ENCODE measurements at places on chromosomes 12 and 14. TPM values are rescaled to one million over a fixed set of nuclear protein-coding genes. Genes with fewer than 3 reads are reported as not detected.

INSM2 gene
- total RNA-seq, result not detected

SYCP3 gene
- total RNA-seq, result not detected

PPP1CC gene
- 107 TPM for total RNA-seq

CIROP gene
- not detected for total RNA-seq

NT5DC3 gene
- total RNA-seq, result 9.0 TPM

LARP4 gene
- 62.7 TPM for total RNA-seq

TC2N gene
- total RNA-seq, result 0.71 TPM

IKBIP gene
- total RNA-seq, result 119 TPM

GPR162 gene
- total RNA-seq, result 1.2 TPM

- DNase-seq, result no peak
- H3K36me3 ChIP-seq, result peaks cover 12% of the 10 kb centered on the region
- H3K27ac ChIP-seq, result no peak overlapping the region
- H3K4me3 ChIP-seq, result no peak overlapping the region
Observed at GRCh38 chr14:92035890-92036289, 4.0 kb downstream of the TRIP11 start.

DNA sequence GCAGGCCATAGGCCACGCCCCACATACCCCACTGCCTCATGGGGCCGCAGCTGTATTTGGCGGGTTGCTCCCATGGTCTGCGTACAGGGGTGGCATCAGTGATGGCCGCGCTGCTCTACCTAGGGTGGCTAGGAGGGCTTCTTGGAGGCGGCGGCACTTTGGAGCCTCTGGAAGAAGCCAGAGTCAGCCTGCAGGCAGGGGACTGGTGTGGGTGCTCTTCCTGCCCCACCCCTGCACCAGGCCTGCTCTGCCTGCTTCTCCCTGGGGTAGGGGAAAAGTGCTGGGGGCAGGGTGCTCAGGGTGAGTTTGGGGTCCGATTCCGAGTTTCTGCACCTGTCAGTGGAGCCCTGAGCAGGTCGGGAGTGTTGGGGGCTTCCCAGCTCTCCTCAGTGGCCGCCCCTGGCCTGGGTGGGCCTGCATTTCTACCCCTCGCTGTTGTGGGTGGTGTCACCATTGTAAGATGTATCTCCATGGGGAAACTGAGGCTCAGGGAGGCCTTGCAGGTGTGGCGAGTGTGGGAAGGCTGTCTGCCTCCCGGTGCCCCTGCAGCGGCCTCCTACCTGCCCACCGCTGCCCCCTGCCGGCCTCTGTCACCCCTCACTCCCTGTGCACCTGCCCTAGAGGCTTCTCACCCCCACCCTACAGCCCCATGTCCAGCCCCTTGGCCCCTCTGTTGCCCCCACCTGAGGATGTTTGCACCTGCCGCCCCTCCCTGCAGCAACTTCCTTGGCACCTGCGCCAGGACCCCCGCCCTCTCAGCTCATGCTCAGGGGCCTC, 5.5 kb downstream of the CEP170B start:
- peaks cover 11% of the 10 kb centered on the region for H3K27me3 ChIP-seq
- no peak overlapping the region for H3K27ac ChIP-seq
- H3K4me3 ChIP-seq, result no peak overlapping the region
- no peak for DNase-seq
- peaks cover 27% of the 10 kb centered on the region for H3K4me1 ChIP-seq
- H3K36me3 ChIP-seq, result no peaks in the 10 kb centered on the region

DNA sequence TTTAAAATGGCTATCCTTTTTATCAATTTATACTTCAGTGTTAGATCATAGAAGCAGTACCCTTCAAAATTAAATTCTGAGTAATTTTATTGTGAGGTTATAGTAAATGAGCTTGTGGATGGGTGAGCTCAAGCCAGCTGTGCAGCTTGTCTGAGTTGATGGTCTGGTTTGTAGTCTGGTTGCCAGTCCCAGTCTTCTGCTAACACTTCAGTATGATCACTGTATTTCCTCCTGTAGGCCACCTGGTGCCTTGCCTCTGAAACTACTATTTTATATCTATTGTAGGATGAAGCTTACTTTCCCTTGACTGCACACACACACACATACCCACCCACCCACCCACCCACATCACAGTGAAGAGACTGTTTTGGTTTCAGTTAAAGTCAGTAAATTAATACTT, 496.4 kb downstream of the PCNX1 start:
- peaks cover 18% of the 10 kb centered on the region for H3K36me3 ChIP-seq
- no peak overlapping the region for H3K4me3 ChIP-seq
- H3K27me3 ChIP-seq, result no peaks in the 10 kb centered on the region
- H3K27ac ChIP-seq, result peak overlapping the region; percentile 40
- DNase-seq, result peak; percentile 31

GRCh38 chr14:85463512-85463911, 66.4 kb upstream of the FLRT2 start:
- no peaks in the 10 kb centered on the region for H3K27me3 ChIP-seq
- no peak for DNase-seq
- H3K4me3 ChIP-seq, result no peak overlapping the region
- H3K27ac ChIP-seq, result no peak overlapping the region
- peaks cover 46% of the 10 kb centered on the region for H3K4me1 ChIP-seq
- H3K36me3 ChIP-seq, result no peaks in the 10 kb centered on the region

DNA sequence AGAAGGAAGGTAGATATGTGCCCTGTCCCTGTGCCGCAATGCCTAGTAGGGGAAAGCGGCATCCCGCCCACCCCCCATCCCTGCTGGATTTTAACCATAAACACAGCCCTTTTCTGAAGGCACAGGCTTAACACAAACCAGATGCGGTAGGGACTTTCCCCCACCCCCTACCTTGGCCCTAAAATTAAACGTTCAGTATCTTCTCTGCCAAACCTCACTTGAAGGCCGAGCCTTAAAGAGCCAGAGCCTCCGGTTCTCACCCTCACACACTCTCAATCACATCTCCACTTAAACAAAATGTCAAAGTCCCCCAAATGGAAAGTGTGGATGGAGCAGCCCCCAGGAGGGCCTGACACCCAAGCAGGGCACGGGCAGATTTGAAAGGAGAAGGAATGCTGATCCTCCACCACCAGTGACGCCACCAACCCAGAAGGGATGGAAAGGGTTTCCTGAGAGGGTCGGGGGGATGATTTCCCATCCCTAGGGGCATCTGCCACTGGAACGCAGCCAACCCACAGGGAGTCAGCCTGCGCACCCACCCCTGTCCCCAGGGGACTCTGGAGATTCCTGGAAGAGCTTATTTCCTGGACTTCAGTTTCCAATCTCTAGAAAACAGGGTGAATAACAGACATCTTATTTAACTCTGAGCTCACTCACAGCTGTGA, 26.4 kb downstream of the ACTN1 start:
- H3K27me3 ChIP-seq, result peaks cover 10% of the 10 kb centered on the region
- H3K4me1 ChIP-seq, result peaks cover 98% of the 10 kb centered on the region
- peak overlapping the region; percentile 82 for H3K4me3 ChIP-seq
- peaks cover 35% of the 10 kb centered on the region for H3K36me3 ChIP-seq
- DNase-seq, result peak; percentile 38

DNA sequence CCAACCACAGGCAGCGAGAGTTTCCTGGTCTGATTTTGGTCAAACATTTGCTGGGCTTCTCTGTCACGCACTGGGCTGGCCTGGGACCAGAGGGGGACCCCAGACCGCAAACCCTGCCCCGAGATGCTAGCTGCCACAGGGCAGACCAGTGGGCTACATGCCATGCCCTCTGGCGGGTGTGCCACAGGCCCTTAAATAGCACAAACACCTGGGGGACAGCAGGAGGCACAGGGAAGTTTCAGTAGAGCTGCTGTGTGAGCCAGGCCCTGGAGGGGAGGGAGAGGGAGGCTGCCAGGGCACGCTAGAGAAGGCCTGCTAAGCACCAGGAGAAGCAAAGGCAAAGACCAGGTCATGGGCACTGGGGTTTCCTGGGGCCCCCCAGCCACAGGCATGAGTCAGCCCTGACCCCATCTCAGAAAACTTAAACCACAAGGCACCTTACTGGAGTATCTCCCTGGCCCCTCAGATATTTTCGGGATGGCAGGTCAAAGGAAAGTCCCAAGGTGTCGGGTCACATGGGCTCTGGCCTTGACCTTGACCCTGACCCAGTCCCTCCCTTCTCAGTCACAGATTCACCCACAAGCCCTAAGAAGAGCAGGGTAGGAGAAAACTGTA, 29.2 kb downstream of the ITPK1 start:
- H3K4me1 ChIP-seq, result peaks cover 29% of the 10 kb centered on the region
- H3K36me3 ChIP-seq, result no peaks in the 10 kb centered on the region
- H3K27me3 ChIP-seq, result no peaks in the 10 kb centered on the region
- peak overlapping the region; percentile 31 for H3K27ac ChIP-seq
- H3K4me3 ChIP-seq, result no peak overlapping the region

GRCh38 chr14:105353136-105353535, 38.6 kb downstream of the PACS2 start:
- H3K36me3 ChIP-seq, result no peaks in the 10 kb centered on the region
- DNase-seq, result no peak
- H3K27me3 ChIP-seq, result peaks cover 1% of the 10 kb centered on the region
- no peak overlapping the region for H3K4me3 ChIP-seq

- DNase-seq, result peak; percentile 23
- no peaks in the 10 kb centered on the region for H3K27me3 ChIP-seq
- no peaks in the 10 kb centered on the region for H3K36me3 ChIP-seq
Observed at GRCh38 chr14:33573301-33573880, 377.5 kb downstream of the EGLN3 start.

DNA sequence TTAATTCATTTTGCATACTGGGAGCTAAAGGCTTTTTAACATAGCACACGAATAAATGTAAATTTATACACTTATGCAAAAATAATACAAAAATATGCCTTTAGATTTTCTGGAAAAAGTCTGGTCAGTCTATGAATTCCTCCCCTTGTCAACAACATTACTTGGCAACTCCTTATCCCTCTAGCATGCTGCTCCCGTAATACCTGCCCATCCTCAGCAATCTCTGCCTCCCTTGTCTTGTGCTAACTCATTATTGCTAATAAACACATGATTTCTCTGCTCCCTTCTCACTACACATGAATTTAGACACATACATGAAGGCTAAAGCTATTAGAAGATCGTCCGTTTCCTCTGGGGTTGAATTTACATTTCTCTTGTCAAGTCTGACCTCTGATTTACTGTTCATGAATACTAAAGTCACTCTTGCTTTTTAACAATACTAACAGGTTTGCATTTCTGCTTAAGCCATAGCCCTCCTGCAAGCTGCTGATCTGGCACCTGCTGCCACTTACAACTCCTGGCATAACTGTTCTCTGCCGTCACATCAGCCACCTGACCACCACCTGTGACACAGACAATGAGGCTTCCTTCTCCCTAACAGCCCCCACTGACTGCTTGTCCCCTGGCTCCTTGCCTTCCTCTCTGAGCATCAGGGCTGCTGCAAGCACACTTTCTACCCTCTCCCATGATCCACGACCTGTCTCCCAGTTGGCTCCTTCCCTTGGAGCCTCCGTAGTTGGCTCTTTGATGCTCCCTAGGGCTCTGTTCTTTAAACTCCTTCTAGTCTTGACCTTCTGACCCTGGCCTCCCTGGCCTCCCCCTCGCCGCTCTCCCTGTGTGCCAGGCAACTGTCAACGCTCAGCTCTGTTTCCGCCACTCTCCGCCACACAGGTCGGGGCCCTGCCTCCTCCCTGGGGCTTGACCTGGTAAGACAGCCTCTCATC, 177.6 kb downstream of the CALM1 start:
- H3K27ac ChIP-seq, result no peak overlapping the region
- no peaks in the 10 kb centered on the region for H3K4me1 ChIP-seq
- H3K36me3 ChIP-seq, result peaks cover 4% of the 10 kb centered on the region
- H3K27me3 ChIP-seq, result peaks cover 2% of the 10 kb centered on the region
- no peak for DNase-seq
- H3K4me3 ChIP-seq, result no peak overlapping the region

DNA sequence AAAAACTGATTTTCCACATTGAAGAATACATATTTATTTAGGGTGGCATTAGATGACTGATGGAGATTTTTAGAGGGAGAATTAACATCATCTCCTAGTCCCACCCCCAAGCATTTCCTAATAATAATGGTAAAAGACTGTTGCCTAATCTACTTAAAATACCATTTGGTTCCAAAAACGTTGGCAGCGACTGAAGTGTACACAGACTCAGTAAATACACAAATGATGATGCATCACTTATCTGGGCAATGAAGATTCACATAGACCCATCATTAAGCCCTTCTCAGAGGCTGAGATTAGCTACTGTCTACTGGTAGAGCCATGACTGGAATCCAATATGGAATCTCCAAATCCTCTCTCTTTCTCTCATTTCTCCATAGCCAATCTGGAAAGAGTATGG, 18.2 kb downstream of the RTN1 start:
- H3K27me3 ChIP-seq, result no peaks in the 10 kb centered on the region
- H3K27ac ChIP-seq, result no peak overlapping the region
- no peak for DNase-seq
- no peak overlapping the region for H3K4me3 ChIP-seq
- H3K36me3 ChIP-seq, result no peaks in the 10 kb centered on the region

Data from HFFc6 (cell line).